Right atrium auricular region (tissue), 2 donors: ENCODE measurements at places on chromosomes 5 and 9.

DNA sequence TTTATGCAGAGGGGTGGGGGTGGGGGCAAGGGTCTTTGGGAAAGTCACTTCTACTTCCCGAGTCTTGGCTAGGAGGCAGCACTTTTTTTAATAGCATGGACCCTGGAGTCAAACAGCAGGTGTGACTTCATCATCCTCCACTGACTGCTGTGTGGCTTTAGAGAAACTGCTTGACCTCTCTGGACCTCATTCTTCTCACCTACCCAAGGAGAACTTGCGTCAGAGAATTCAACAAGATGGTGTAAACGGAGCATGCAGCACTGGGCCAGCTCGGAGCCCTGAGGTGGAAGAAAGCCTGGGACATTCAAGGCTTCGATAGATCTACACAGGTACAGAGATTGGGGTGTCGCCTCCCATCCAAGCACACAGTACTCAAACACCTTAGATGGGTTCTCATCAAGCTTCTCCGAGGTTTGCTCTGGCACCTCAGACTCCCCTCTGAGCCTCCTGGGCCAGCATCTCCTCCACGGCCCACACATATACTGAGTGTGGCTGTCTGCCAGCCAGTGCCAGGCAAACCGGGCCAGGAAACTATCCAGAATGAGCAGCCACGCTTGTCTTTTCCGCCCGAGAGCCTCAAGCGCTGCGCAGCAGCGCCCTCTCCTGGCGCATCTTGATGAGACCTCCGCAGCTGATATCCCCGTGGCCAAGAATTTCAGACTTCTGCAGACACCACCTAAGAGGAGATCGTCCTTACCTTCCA, 4.6 kb upstream of the SLC25A48 start:
- no peak overlapping the region for H3K4me3 ChIP-seq
- peaks cover 8% of the 10 kb centered on the region for H3K4me1 ChIP-seq
- no peak overlapping the region for H3K27ac ChIP-seq
- H3K27me3 ChIP-seq, result no peaks in the 10 kb centered on the region

DNA sequence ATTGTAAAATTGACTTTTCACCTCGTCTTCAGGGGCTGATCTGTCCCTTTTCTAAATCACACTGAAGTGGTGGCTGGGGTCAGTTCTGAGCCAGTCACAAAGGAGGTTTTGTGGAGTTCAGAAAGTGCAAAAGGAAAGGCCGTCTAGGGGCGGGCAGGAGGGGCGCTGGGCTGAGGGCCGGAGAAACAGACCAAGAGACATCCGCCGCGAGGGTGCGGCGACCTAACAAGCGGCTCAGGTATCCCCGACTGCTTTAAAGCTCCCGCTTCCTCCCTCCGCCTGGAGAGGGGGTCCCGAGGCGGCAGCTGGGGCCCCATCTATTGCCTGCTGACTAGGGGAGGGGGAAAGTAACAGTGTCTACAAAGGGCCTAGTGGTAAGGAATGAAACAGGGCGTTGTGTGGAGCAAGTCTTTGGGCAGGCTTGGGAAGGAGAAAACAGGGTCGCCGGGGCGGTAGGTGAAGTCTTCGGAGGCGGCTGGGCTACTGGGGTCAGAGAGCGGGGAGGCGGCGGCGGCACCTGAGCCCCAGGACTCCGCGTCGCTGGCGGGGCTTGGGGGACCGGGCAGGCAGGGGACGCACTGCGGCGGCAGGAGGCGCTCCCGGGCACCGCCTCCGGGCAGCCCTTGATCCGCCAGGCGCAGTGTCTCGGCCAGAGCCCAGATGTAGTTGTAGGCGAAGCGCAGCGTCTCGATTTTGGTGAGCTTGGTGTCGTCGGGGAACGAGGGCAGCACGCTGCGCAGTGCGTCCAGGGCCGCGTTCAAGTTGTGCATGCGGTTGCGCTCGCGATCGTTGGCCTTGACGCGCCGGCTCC, 950 bp downstream of the NEUROG1 start:
- no peak overlapping the region for H3K4me3 ChIP-seq
- DNase-seq, result no peak
- no peak overlapping the region for H3K27ac ChIP-seq
- no peaks in the 10 kb centered on the region for H3K36me3 ChIP-seq

DNA sequence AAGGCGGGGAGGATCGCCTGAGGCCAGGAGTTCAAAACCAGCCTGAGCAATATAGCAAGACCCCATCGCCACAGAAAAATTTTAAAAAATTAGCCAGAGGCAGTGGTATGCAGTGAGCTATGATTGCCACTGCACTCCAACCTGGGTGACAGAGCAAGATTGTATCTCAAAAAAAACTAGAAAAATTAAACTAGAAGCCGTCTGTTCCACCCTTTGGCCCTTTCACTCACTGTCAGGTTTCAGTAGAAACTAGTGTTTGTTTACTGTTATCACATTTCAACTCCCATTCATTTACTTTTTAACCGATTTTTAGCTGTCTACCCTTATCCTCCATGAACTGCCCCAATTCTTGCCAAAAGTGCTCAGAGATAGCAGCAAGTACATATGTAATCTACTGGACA, 8.3 kb downstream of the UGCG start:
- no peaks in the 10 kb centered on the region for H3K36me3 ChIP-seq
- no peak overlapping the region for H3K4me3 ChIP-seq
- no peak overlapping the region for H3K27ac ChIP-seq
- DNase-seq, result no peak

GRCh38 chr9:124795881-124796431, 19.0 kb downstream of the OLFML2A start:
- peak overlapping the region; percentile 5 for H3K27ac ChIP-seq
- no peak overlapping the region for H3K4me3 ChIP-seq
- DNase-seq, result no peak
- H3K36me3 ChIP-seq, result no peaks in the 10 kb centered on the region

DNA sequence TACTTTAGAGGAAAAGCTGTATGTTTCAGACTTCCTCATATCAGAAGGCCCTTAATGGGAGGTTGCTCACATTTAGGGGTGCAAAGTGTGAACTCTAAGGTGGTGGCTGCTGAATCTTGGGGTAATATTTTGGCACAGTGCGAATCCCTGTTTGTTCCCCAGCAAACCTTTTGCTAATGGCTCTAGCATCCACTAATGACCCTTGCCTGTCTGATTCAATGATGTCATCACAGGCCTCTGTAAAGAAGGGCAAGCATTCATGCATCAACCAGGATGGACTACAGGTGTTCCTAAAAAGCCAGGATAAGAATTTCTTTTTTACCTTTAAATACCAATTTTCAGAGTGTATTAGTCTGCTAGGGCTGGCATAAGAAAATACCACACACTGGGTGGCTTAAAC, 20.4 kb downstream of the TMEM171 start:
- no peaks in the 10 kb centered on the region for H3K27me3 ChIP-seq
- H3K36me3 ChIP-seq, result no peaks in the 10 kb centered on the region
- DNase-seq, result no peak

DNA sequence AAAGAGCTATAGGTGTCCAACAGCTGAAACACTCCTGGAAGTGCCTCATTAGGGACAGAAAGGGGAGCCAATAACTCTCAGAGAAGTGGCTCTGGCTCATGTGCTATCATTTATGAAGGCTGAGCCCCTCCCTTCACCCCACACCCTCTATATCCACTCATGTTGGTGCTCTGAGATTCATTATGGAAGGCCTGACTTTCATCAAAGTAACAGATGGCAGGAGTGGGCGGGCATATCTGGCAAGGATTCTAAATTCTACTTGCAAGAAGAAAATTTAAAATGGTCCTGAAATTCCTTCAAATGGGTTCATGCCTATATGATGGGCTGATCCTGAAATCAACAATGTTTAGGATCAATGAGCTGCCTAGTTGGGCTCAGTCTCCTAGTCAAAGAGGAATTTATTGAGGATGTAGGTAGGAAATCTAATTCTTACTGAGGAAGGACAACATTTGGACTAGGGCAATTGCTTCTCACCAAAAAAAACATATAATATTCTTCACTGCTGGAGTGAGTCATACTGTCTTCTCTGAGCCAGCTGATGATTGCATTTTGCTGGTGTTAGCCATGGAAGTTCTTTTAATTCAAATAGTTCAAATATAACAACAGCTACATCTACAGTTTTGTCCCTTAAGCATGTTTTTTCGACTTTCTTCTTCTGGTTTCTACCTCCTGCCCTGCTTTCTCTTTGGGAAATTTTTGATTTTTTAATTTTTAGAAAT, 23.5 kb downstream of the NMRK1 start:
- no peak overlapping the region for H3K27ac ChIP-seq
- peaks cover 4% of the 10 kb centered on the region for H3K4me1 ChIP-seq
- no peak overlapping the region for H3K4me3 ChIP-seq
- H3K36me3 ChIP-seq, result peaks cover 13% of the 10 kb centered on the region

DNA sequence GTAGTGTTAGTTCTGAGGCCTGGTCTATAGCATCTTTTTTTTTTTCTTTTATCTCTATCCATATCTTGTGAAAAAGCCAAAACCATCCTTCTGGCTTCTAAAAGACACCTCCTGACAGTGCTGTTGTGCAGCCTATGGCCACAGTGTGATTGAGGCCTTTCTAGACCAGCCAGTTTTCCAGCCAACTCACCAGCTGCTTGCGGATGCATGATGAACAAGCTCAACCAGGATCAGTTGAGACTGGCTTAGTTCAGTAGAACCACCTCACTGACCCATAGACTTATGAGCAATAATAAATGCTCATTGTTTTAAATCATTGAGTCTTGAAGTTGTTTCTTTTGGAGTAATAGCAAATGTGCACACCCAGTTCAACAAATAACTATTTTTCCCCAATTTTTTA, 296.9 kb downstream of the FAM170A start:
- no peak for DNase-seq
- H3K4me1 ChIP-seq, result no peaks in the 10 kb centered on the region
- H3K27me3 ChIP-seq, result no peaks in the 10 kb centered on the region
- no peak overlapping the region for H3K27ac ChIP-seq
- no peaks in the 10 kb centered on the region for H3K36me3 ChIP-seq

GRCh38 chr5:125262782-125263181, 516.3 kb upstream of the ZNF608 start:
- DNase-seq, result no peak
- no peaks in the 10 kb centered on the region for H3K27me3 ChIP-seq
- no peak overlapping the region for H3K4me3 ChIP-seq
- no peaks in the 10 kb centered on the region for H3K36me3 ChIP-seq

DNA sequence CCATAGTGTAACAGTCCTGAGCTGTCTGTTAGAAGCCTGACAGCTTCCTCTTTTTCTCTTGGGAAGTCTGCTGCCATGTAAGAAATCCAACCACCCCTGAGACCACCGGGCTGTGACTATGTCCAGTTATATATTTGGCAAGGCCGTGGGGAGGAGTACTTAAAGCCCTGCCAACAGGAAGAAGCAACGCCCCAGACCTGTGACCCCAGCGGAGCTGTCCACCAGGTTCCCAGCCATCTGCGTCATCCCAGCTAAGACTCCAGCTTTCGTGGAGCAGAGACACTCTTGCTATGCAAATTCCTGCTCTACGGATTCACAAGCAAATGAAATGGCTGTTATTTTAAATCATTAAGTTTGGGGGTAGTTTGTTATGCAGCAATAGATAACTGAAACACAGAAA, 417.3 kb downstream of the TLE4 start:
- no peaks in the 10 kb centered on the region for H3K36me3 ChIP-seq
- H3K4me1 ChIP-seq, result peaks cover 5% of the 10 kb centered on the region
- H3K27me3 ChIP-seq, result no peaks in the 10 kb centered on the region
- H3K27ac ChIP-seq, result no peak overlapping the region
- no peak overlapping the region for H3K4me3 ChIP-seq
- no peak for DNase-seq

DNA sequence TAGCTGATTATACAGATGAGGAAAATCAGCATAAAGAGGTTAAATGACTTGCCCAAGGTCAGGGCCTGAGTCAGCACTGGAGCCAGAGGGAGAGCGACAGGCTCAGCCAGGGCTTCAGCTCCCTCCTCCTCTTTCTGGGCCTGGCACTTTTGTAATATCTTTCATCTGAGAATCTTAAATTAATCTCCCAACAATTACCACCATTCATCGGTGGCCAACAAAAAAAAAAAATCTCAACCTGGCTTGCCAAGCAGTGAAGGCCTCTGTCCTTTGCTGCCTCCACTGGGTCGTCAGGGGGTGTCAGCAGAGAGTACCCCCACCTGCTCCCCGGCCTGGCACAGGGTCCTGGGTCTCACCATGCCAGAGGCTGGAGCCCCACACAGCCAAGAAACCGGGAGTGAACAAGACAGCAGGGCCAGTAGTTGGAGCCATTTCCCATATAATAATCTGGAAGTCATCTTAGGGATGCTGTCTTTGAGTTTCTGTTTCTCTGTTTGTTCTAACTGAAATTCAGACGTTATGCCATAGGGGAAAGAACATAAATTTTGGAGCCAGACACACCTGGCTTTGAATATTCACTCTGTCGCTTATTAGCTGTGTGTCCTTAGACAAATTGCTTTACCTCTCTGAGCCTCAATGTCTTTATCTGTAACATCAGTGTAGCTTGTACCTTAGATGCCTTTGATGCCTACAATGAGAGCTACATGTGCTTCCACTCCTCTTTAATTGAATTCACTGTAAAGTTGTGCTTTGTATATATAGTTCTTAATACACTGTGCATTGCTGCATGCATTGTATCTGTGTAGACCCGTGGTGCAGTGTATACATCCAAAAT, 299.9 kb upstream of the MSX2 start:
- H3K4me1 ChIP-seq, result no peaks in the 10 kb centered on the region
- H3K4me3 ChIP-seq, result no peak overlapping the region
- no peaks in the 10 kb centered on the region for H3K36me3 ChIP-seq
- no peaks in the 10 kb centered on the region for H3K27me3 ChIP-seq
- no peak overlapping the region for H3K27ac ChIP-seq
- DNase-seq, result no peak

DNA sequence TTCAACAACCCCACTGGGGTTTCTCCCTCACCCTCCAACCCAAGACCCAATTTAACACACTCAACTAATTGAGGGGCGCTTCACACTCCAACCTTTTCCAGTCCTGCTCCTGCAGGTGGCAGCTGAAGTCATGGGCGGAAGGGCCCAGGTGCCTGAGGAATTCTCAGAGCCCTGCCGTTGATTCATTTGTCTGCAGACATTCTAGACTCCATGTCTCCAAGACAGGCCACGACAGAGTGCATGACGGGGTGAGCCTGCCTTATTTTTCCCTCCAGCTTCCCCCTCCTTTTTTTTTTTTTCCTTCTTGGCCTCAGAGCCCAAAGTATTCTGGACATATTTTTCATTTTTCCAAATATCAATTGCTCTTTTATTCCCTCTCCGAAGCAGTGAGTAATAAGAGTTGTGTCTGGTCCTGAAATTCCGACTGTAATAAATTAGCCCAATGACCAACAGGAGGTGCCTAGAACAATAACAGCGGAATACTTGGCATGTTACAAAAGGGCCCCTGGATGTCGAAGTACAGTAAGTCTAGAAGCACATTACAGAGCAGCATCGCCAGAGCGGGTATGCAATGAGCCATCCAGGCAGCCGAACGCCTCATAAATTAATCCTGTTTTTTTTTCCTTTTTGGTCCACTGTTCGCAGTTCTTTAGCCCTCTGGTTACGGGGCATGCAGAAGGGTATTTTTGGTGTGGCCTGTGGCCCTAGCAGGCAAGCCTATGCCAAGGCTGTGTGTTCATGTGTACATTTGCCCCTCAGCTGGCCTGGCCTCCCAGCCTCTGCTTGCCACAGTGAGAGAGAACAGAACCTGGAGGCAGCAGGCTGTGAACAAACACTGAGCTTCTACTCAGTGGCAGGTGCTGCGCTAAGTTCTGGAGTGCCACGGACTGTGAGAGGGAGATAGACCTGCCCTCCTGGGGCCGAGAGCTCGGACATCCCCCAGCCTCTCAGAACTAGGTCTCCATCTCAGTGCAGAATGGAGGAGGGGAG, 8.6 kb upstream of the SMIM23 start:
- H3K36me3 ChIP-seq, result no peaks in the 10 kb centered on the region
- no peak overlapping the region for H3K4me3 ChIP-seq
- H3K4me1 ChIP-seq, result no peaks in the 10 kb centered on the region
- H3K27ac ChIP-seq, result no peak overlapping the region
- no peaks in the 10 kb centered on the region for H3K27me3 ChIP-seq

GRCh38 chr9:129148463-129149204, 29.4 kb downstream of the IER5L start:
- H3K4me3 ChIP-seq, result no peak overlapping the region
- no peaks in the 10 kb centered on the region for H3K4me1 ChIP-seq
- H3K36me3 ChIP-seq, result peaks cover 21% of the 10 kb centered on the region
- peak overlapping the region; percentile 99 for H3K27ac ChIP-seq
- no peaks in the 10 kb centered on the region for H3K27me3 ChIP-seq
